Activated naive CD8-positive, alpha-beta T cell treated with anti-CD3 and anti-CD28 coated beads, Interleukin-2, amount 10 ng/mL, durations not matched to agents 7 days and 5 days (primary cell): ENCODE measurements at places on chromosomes 2 and 18.

GRCh38 chr2:68861330-68861729 lies 9.9 kb downstream of the BMP10 start:
- peaks cover 2% of the 10 kb centered on the region for H3K4me1 ChIP-seq
- H3K4me3 ChIP-seq: no peak overlapping the region
- no peak for DNase-seq
- no peak overlapping the region for H3K27ac ChIP-seq
- H3K27me3 ChIP-seq: peaks cover 12% of the 10 kb centered on the region

GRCh38 chr2:132790207-132790785 lies 120.3 kb upstream of the LYPD1 start:
- H3K4me1 ChIP-seq: no peaks in the 10 kb centered on the region
- no peak overlapping the region for H3K27ac ChIP-seq
- no peak for DNase-seq
- H3K27me3 ChIP-seq: no peaks in the 10 kb centered on the region

DNA sequence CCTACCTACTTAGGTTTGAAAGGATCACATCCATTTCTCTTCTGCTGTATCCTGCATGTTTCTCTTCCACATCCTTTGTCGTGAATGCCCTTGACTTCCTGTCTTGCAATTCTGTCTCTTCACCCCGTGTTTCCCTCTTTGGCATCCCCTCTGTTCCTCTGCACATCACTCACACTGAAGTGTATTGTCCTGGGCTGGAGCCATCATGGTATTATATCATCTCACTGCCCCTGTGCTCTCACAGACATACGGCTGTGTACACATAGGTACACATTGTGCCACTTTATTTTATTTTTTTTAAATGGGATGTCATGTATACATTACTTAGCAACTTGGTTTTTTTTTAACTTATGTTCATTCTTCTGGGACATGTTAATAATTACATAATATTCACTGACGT lies 291.6 kb downstream of the ALPK2 start:
- H3K36me3 ChIP-seq: no peaks in the 10 kb centered on the region
- H3K4me3 ChIP-seq: no peak overlapping the region
- H3K27ac ChIP-seq: no peak overlapping the region
- no peak for DNase-seq

DNA sequence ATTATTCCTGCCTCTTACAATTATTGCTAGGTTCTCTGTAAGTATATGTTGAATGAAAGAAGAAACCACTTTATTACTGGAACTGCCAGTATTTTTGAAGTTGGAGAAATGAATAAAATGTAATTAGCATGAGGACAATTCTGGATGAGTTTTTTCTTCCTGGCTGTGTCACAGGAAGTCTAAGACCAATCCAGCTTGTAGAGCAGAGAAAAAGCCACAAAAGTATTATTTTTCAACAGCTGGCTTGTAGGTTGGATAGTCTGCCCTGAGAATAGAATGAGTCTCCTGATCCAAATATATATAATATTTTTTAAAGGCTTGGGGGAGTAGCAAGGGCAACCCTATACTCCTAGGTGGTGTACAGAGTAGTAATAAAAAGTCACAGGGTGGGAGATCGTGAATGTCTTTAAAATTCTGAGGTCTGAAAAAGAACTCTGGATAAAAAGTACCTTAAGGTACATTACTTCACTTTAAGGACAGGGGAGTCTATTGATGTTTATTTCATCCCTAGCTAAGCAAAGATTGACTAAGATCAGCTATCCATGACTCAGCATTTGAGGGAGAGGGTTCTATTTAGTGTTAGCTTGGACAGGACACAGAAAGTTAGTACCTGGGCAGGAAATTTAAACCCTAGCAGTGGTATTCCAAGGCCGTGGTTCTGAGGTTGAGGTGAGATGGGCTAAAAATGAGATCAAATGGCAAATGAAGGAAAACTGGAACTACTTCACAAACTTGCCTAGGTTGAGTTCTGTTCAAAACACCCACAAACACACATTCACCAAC lies 31.7 kb downstream of the SLC40A1 start:
- DNase-seq: no peak
- H3K36me3 ChIP-seq: no peaks in the 10 kb centered on the region
- H3K27me3 ChIP-seq: no peaks in the 10 kb centered on the region
- peaks cover 3% of the 10 kb centered on the region for H3K4me1 ChIP-seq
- no peak overlapping the region for H3K4me3 ChIP-seq
- H3K27ac ChIP-seq: no peak overlapping the region

DNA sequence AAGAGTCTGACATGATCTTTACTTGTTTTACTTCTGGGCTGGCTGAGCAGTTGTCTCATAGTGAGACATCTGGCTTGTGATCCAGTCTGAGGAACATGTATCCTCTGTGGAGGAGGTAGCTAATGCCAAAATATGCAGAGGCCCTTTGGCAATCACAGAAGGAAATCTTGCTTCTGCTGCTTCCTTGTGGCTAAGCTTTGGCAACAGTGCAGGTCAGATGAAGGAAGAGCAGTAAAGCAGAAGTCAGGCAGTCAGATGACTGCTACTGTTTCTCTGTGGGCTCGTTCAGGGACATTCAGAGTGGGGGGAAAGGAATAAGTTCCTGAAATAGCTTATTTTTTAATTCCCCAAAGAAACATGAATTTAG lies 22.3 kb downstream of the DOK1 start:
- peaks cover 27% of the 10 kb centered on the region for H3K4me1 ChIP-seq
- DNase-seq: no peak

DNA sequence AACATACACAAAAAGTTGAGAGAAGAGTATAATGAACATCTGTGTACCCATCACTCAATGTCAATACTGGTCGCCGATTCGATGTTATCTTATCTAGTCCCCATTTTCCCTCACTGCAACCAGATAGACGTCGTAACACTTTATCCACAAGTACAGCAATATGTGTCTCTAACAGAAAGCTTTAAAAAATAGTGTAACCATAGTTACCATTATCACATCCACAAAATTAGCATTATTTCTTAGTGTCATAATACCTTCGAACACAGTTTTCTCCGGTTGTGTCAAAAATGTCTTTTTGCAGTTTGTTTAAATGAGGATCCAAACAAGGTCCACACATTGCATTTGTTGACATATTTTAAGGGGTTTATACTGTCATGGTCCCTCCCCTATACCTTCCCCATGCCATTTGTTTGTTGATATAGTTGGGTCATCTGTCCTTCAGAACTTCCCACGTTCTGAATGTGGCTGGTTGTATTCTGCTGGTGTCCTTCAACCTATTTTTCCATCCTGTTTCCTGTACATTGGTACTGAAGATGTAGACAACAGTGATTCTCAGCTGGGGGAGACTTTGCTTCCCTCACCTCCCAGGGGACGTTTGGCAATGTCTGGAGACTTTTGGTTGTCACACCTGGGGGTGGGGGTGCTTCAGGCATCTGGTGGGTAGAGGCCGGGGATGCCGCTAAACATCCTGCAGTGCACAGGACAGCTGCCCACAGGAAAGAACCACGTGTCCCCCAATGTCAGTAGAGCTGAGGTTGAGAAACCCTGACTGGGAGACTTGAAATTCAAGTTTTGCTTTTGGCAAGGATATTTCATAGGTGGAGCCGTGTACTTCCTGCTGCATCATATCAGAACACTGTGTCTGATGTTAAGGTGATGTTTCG lies 72.7 kb upstream of the SPRED2 start:
- H3K27ac ChIP-seq: no peak overlapping the region
- DNase-seq: no peak
- peaks cover 6% of the 10 kb centered on the region for H3K27me3 ChIP-seq
- H3K4me1 ChIP-seq: no peaks in the 10 kb centered on the region

GRCh38 chr2:128442891-128443302 lies 124.2 kb upstream of the HS6ST1 start:
- no peak overlapping the region for H3K27ac ChIP-seq
- no peaks in the 10 kb centered on the region for H3K27me3 ChIP-seq
- H3K4me3 ChIP-seq: no peak overlapping the region
- H3K4me1 ChIP-seq: no peaks in the 10 kb centered on the region
- H3K36me3 ChIP-seq: no peaks in the 10 kb centered on the region
- DNase-seq: peak; percentile 3

- H3K27me3 ChIP-seq: peaks cover 4% of the 10 kb centered on the region
- H3K36me3 ChIP-seq: no peaks in the 10 kb centered on the region
- H3K4me1 ChIP-seq: peaks cover 2% of the 10 kb centered on the region
- no peak for DNase-seq
- H3K4me3 ChIP-seq: no peak overlapping the region
These were observed 85.2 kb downstream of the MDH1 start for GRCh38 chr2:63673865-63674533.

DNA sequence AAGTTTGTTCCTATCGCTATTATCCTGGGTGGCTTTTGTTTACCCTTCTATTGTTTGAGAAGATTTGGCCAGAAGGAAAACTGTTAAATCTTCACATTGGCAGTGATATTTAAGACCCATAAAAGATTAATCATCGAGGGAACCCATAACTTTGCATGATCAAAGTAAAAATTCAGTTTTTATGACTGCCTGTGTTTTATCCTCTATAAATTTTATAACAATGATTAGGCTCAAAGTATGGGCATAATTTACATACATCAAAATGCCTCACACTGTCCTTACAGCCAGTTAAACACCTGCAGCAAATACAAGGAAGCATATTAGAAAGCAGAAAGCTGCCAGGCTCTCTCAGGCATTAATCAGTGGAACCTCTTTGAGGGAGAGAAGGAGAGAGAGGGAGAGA lies 289.1 kb downstream of the ICOS start:
- H3K36me3 ChIP-seq: no peaks in the 10 kb centered on the region
- H3K27ac ChIP-seq: no peak overlapping the region
- H3K4me3 ChIP-seq: no peak overlapping the region
- no peak for DNase-seq
- H3K4me1 ChIP-seq: no peaks in the 10 kb centered on the region

DNA sequence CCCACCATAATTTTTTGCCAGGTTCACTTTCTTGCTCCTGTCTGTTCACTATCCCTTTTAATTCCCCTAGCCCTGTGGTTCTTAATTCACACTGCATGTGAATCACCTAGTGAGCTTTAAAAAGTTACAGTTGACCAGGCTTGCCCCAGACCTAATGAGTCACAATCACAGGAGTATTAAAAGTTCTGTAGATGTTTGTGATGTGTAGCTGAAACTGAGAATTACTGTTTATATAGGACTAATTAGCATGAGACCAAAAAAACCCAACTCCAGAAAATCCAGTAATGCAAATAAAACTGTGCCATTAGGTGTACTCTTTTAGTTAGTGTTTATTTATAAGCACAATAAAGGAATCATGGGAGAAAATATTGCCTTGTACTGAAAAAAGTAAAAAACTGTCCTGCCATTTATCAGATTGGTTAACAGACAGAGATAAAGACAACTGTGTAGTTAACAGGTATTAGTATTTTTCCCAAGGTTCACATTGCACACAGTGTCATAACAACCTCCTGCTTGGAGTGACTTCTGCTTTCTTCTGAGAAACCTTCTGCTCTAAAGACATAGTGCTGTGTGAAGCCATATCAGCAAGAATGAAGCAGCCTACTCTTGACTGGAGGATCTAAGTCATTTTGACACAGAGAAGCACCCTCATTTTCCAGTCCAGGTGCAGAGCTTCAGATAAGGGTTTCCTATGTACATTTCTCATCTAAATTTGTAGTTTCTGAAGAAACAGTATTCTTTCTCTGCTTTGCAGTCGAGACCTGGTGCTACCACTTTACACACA lies 39.0 kb downstream of the VAPA start:
- H3K27me3 ChIP-seq: no peaks in the 10 kb centered on the region
- no peak for DNase-seq
- no peak overlapping the region for H3K4me3 ChIP-seq
- peaks cover 14% of the 10 kb centered on the region for H3K36me3 ChIP-seq
- H3K27ac ChIP-seq: no peak overlapping the region
- H3K4me1 ChIP-seq: no peaks in the 10 kb centered on the region
